GM04503 (cell line): ENCODE measurements at places on chromosomes 4 and X.

DNA sequence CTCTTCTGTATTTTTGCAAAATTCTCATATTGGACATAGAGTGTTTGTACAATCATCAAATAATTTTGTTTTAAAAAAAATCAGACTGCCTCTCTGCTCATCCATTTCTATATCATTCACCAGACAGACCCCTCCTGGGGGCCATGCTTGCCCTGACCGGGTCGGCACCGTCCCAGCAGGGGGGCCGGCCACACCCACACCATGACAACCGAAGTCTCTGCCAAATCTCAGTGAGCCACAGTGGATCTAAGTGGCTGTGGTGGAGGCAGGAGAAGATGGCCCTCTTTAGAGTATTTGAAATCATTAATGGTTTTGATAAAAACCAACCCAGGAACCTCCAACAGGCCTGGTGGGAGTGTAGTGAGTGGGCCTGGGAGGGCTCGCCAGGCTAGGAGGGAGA, 66.9 kb upstream of the ADRA2C start:
- no peak for DNase-seq

DNA sequence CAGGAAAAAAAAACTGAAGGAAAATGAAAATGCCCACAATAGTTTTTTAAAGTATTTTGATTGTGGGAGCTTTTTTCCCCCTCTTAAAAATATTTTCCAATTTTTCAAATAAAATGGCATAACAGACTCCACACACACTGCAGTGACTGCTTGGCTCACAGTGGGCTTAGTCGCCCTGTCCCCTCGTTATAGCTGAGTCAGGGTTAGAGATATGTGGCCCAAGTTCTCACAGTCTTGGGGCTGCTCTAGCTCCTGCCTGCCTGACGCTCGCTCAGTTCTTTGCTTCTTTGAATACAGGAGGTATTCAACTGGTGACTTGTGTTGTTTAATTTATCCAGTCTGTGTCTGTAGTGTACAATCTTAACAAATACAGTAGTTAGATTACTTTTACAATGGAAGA, 47.7 kb downstream of the BEND2 start:
- DNase-seq = no peak

GRCh38 chr4:171710743-171711142, 102.5 kb upstream of the GALNTL6 start:
- DNase-seq = no peak

- DNase-seq = no peak
Measured at GRCh38 chr4:8402181-8402597, 38.3 kb downstream of the ACOX3 start.

- no peak for DNase-seq
Measured at GRCh38 chrX:139423186-139423585, 107.4 kb upstream of the F9 start.
